ENCODE measurements at places on chromosomes 1 and 21.
A peak's percentile ranks its signal among the peaks of the same experiment; 100 is the strongest.

DNA sequence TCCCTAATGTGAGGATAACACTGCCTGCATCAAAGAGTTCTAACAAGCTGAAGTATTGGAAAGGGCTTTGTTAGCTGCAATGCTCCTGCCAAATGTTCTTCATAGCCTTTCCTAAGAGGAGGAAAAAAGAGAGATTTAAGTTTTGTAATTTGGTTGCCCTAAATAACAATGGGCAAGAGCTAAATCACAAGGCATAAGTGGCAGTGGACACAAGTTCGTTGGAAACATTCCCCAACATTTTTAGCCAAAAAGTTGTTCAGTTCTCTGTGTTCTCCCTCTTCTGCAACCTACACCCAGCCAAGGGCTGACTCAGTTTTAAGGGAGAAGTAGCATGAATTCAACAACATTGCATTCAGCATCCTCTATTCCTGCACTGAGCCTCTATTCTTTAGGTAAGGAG lies 2.6 kb upstream of the UQCRHL start:
- no peak for DNase-seq

DNA sequence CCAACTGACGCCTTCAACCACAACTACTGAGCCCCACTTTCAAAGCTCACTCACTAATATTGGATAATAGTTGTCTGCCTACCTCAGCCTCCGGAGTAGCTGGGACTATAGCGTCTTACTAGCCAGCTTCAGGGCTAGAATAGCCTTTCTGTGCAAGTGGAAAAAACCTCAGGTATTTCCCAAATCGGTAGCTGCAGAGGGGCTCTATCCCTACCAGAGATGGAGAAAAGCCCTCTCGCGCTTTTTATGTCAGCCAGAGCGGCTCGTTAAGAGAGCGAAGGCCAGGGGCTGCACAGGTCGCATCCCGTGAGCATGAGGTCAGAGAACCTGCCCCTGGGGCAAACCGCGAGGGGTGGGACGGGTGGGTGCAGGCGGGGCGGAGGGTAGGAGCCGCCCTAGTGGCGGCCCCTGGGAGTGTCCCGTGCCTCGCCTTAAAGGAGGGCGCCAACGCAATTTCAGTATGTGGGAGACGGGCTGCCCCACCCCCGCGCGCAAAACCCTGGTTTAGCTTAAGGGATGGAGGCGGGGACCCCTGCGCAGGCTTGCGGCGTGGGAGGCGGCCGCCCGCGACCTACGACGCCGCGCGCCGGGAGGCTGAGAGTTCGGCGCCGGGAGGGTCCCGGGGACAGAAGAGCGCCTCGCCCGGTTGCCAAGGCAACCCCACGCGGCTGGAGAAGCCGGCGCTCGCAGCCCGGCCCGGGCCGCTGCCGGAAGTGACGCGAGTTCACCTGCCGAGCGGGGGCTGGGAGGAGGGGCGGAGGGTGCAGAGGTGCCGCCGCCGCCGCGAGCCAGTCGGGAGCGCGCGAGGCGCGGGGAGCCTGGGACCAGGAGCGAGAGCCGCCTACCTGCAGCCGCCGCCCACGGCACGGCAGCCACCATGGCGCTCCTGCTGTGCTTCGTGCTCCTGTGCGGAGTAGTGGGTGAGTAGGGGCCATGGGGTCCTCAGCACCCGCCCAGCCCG lies at the start of gene CXADR:
CXADR (plus strand) TSS at position 791 of the 961 bp plus-strand sequence; CDS start at position 878, 87 bp downstream.
- DNase-seq: peak; percentile 71

GRCh38 chr1:245797592-245798348 lies 643.0 kb downstream of the KIF26B start:
- no peak for DNase-seq

GRCh38 chr1:48025076-48025475 lies 27.9 kb upstream of the TRABD2B start:
- DNase-seq: no peak

GRCh38 chr1:219416598-219417238 lies 196.2 kb downstream of the ZC3H11B start:
- DNase-seq: peak; percentile 43

DNA sequence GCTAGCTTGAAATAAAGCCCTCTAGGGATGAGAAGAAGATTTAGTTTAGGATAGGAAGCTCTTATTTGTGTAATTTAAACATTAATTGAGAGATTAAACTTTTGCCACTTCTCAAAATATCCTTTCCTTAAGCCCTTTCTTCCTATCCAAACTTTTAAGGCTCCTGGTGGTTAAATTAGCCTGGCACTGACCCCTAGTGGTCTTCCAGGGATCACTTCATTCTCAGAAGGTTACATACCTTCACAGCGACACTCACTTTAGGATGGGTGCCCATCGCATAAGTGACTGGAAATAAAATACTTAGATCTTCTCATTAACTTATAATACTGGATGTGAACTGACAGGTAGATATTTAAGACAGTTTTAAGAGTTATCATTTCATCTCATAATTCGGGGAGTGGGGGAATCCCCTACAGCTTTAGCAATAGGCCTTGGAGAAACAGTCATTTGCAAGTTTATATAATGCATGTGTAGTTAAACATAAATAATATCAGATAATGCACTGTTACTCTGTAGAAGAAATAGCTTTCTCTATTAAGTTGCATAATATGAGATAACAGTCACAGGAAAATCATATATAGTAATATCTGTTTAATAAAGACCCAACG lies 7.4 kb downstream of the LHX9 start:
- DNase-seq: no peak

DNA sequence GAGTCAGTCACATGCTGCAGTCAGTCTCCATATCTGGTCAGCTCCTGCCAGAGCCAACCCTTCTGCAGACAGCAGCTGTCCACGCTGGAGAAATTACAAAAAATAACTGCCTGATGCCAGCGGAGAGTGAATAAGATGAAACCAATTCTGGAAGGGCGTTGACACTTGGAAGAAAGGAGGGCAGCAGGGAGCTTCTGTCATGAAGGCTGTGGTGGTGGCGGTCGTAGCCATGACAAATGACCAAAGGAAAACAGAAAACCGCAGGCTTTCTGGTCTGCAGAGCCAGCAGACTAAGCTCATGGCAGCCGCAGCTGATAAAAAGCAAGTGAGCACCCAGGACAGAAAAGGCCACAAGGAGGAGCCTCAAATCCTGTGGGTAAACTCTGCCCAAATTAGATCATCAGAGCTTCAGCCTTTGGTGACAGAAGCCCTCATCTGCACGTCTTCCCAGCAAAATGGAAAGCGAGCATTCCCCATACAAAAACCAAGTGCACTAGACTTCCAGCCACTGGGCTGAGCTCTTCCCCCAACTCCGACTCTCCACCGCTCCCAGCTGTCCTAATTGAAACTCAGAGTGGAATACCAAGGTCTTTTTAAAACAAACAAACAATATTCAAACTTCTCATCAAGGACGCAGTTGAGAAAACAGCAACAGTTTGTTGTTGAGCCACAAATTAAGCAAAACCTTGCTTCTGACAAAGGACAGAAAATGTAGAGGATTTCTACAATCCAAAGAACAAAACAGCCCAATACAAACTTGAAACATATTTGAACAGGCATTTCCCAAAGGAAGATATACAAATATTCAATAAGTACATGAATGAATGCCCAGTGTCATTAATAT lies 28.7 kb downstream of the RSPH1 start:
- no peak for DNase-seq

- DNase-seq: no peak
These were observed 46.3 kb downstream of the XCL2 start for GRCh38 chr1:168497376-168497950.

GRCh38 chr1:201649761-201650622 lies 111.1 kb downstream of the NAV1 start:
- peak; percentile 2 for DNase-seq

GRCh38 chr1:192732787-192733186 lies 76.1 kb upstream of the RGS2 start:
- no peak for DNase-seq

- peak; percentile 43 for DNase-seq
These were observed 38.1 kb downstream of the TNFRSF9 start for GRCh38 chr1:7902478-7903085.

GRCh38 chr1:195851016-195851601 lies 757.1 kb downstream of the KCNT2 start:
- DNase-seq: no peak

DNA sequence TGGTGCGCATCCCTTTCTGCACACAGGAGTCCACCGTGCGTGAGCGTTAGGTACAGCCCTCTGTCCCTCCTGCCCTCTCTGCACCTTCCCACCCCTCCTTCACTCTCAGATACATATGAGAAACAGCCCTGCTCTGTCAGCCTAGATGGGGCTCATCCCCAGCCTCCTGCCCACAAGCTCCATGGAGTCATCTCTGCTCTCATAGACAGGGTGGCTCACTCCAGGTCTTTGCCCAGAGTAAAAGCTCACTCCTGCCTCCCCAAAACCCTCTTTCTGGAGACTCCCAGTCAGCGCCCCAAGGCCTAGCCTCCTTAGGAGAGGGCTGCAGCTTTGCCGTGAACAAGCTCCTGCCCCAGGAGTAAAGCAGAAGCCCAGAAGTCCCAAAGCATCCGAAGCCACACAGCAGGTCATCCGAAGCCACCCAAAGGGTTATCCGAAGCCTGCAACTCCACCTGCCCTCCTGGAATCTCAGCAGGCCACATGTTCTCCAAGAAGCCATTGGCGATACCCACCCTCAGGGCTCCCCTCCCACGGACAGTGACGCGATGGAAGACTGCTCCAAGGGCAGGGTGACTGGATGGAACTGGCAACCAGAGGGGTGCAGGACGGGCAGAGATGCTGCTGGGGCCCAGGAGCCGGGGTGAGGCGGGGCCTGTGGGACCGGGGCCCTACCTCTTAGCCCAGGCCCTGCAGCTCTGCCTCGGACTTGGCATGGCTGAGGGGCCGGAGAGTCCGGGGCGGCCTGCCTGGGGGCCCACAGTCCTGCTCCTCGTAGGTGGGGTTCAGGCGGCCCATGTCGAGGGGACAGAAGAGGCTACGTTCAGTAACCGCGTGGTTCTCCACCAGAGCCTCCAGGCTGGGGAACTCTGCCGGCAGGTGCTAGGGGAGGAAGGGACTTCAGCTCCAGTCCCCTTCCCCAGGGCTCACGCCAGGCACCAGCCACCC lies 3.6 kb upstream of the KIF17 start:
- no peak for DNase-seq

GRCh38 chr1:198893141-198893540 lies 254.3 kb downstream of the PTPRC start:
- no peak for DNase-seq

All from activated T-cell treated with anti-CD3 and anti-CD28 coated beads for 48 hours (primary cell).